CD14-positive monocyte (primary cell): ENCODE measurements at places on chromosomes 4 and X.

GRCh38 chrX:47629419-47630200, at the start of gene CFP:
Gene CFP (minus strand): TSS chrX:47629930. CDS start chrX:47629844, 86 bp downstream.
- peak; percentile 50 for DNase-seq

DNA sequence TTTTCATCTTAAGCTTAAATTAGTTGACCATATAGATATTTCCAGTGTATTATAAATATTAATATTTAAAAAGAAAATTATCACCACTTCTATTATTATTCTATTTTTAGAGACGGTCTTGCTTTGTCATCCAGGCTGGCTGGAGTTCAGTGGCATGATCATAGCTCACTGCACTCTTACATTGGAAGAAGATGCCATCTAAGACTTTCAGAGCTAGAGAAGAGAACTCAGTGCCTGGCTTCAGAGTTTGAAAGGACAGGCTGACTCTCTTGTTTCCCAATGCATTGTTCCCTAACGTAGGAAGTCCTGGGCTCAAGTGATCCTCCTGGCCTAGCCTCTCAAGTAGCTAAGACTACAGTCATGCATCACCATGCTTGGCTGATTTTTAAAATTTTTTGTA, 75.9 kb downstream of the FIP1L1 start:
- DNase-seq, result no peak

GRCh38 chr4:168167714-168168284, 75.5 kb downstream of the ANXA10 start:
- no peak for DNase-seq

- no peak for DNase-seq
Measured at GRCh38 chr4:136198358-136198757, 1333.9 kb downstream of the PCDH18 start.

- DNase-seq, result no peak
Measured at GRCh38 chr4:137794764-137795254, 262.5 kb upstream of the PCDH18 start.

DNA sequence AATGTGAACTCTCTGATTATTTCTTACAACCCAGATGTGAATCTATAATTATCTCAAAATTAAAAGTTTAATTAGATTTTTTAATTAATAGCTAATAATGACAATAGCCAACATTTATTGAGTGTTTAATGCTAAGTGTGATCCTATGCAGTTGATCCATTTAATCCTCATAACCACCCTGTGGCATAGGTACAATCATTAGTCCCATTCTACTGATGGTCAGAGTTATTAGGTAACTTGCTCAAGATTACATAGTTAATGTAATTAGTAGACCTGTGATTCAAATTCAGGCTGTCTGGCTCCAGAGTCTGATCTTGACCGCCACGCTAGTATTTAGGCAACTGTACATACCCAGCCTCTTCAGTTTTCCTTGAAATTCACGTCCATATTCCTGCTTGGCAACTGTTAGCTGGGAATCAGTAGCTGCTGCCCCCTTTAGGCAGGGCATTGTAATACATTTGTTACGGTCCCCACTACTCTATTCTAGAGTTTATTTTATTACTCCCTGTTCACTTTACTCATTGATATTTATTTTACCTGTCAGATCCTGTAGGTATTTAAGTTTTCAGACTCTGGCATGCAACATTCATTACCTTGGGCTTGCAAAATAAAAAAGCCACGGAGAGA, 20.6 kb upstream of the TEC start:
- peak; percentile 22 for DNase-seq

DNA sequence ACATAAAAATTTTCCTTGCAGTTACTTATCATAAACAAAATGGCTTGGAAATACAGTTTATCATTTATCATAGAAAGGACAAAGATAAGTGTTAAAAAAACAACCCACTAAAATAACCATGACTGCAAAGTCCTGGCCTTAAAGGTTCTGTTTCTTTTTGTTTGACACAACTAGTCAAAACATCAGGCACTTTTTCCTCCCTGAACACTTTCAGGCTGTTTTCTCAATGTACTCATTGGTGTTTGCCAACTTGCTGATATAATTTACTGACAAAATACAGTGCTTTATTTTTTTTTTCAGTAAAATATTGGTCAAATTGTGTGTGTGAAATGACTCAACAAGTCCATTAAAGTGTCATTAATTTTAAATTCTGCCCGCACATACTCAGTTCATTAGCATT, 156.6 kb downstream of the ADGRL3 start:
- no peak for DNase-seq

GRCh38 chr4:95107635-95108034, 349.9 kb downstream of the BMPR1B start:
- DNase-seq, result no peak

DNA sequence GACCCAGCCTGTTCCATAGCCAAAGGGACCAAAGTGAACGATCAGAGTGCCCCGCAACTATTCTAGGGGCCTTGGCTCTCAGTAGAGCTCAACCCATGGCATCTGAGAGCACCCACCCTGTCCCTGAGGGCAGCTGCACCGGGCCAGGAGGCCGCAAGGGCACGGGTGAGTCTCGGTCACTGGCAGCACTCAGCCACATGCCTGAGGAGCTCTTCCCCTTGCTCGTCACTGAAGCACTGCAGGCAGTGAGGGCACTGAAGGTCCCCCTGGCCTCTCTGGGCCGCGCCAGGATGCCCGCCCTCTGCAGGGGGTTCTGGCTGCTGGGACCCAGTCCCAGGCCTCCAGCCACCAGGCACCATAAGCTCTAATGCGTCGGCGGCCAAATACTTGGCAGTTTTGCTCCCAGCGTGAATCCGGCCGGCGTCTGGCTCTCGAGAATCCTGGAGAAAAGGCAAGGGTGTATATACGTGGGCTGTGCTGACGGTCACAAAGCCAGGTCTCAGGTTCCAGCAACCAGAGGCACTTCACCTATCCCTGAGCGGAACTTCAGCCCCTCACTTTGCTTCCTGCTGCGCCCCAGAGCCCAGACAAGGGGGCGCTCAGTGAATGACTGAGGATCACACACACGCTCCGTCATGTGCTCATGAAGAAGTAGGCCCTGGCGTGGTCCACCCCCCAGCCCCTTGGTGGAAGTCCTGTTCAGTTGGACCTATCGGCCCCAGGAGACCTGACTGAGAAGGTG, 13.9 kb downstream of the TNIP2 start:
- DNase-seq, result no peak

- no peak for DNase-seq
Measured at GRCh38 chr4:46372878-46373277, 17.1 kb downstream of the GABRA2 start.

DNA sequence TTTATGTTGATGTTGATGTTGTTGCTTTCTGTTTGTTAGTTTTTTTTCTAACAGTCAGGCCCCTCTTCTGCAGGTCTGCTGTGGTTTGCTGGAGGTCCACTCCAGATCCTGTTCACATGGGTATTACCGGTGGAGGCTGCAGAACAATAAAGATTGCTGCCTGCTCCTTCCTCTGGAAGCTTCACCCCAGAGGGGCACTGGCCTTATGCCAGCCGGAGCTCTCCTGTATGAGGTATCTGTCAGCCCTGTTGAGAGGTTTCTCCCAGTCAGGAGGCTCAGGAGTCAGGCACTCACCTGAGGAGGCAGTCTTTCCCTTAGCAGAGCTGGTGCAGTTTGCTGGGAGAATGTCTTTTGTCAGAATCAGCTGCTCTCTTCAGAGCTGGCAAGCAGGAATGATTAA, 34.7 kb downstream of the CDX4 start:
- DNase-seq, result no peak

DNA sequence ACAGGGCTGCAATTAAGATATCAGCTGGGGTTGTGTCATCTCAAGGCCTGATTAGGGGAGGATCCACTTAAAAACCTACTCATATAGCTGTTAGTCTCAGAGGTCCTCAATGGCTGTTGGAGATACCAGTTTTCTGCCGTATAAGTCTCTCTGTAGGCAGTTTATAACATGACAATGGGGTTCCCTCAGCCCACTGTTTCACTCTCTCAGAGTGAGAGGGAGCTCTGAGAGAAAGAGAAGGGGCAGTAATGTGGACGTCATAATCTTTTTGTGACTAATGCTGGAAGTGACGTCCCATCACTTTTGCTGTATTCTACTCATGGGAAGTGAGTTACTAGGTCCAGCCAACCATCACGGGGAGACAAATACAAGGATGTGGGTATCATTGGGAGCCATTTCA, 70.3 kb downstream of the STIM2 start:
- no peak for DNase-seq

DNA sequence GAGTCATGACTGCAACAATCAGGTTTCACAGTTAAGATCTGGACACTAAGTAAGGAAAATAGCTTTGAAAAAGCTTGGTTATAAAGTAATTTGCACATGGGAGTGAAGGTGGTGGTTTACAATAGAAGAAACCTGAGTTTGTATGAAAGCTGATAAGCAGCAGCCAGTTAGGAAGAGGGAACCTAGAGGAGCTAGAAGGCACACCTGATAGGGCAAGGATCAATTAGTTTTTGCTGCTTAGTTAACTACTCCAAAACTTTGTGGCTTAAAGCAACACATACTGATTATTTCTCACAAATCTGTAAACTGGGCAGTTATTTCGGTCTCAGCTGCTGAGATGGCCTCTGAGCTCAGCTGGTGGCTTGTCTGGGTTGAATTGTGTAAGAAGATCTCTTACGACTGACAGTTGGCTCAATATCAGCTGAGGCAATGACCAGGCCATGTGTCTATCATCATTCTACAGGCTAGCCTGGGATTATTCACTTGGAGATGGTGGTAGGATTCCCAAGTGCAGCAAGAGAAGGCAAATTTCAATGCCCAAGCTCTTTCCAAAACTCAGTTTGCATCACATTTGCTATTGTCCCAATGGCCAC, 255.0 kb upstream of the PITX2 start:
- DNase-seq, result no peak

DNA sequence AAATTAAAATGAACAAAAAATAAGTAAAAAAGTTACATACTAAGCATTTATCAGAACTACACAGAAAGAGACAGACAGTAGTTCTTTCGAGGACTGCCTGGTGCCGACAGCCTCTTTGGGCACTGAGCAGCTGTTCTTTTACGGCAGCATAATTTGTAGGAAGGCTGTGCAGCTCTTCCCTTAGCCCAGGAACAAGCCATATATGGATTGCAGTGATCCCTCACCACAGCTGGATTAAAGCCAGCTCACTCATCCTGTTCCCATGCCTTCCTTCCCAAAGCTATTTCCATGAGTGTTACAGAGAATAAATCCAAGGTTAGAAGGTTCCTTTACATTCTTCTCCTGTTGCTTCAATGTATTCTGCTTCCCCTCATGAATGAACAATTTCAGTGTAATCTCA, 71.7 kb downstream of the DDX60L start:
- no peak for DNase-seq

GRCh38 chr4:147801820-147802219, 69.9 kb downstream of the ARHGAP10 start:
- no peak for DNase-seq

GRCh38 chr4:114728426-114728825, 129.8 kb downstream of the UGT8 start:
- DNase-seq, result no peak

DNA sequence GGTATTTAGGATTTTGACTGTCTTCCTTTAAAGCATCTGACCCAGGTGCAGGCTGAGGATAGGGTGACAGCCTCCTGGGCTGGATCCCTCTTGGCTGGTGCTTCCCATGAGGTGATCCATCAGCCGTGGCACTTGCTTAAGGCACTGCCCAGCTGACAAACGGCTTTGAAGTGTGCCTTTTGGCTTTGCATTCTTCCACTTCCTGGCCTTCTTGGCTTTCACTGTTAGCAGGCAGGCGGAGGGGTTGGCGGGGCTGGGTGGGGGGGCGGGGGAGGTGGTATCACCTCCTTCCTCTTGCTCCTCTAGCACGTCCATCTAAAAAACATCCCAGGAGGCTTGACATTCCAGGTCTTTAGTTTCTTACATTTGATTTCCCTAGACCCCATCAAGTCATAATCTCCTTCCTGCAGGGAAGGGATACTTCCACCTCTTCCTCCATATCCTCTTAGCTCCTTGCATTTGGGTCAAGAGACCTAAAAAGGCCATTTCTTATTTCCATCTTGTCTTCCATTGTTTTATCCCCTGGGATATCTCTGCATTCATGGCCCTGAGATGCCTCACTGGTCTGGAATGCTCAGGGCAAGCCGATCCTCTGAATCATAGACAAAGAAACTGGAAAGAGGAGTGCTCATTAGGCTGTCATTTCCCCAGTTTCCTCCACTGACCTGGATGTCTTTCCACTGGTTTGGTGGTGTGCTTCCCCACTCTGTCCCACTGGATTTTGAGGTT, 11.3 kb upstream of the APLN start:
- DNase-seq, result no peak

GRCh38 chr4:169342906-169343564, 72.3 kb upstream of the SH3RF1 start:
- no peak for DNase-seq

- DNase-seq, result no peak
Measured at GRCh38 chr4:113574636-113575103, 186.9 kb downstream of the CAMK2D start.

DNA sequence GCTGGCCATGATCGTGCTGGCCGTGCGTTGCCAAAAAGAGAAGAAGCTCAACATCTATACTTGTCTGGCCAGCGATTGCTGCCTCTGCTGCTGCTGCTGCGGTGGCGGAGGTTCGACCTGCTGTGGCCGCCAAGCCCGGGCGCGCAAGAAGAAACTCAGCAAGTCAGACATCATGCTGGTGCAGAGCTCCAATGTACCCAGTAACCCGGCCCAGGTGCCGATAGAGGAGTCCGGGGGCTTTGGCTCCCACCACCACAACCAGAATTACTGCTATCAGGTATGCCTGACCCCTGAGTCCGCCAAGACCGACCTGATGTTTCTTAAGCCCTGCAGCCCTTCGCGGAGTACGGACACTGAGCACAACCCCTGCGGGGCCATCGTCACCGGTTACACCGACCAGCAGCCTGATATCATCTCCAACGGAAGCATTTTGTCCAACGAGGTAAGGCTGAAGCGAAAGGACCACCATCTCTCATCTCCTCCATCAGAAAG, 3.3 kb downstream of the PCDH10 start:
- no peak for DNase-seq

DNA sequence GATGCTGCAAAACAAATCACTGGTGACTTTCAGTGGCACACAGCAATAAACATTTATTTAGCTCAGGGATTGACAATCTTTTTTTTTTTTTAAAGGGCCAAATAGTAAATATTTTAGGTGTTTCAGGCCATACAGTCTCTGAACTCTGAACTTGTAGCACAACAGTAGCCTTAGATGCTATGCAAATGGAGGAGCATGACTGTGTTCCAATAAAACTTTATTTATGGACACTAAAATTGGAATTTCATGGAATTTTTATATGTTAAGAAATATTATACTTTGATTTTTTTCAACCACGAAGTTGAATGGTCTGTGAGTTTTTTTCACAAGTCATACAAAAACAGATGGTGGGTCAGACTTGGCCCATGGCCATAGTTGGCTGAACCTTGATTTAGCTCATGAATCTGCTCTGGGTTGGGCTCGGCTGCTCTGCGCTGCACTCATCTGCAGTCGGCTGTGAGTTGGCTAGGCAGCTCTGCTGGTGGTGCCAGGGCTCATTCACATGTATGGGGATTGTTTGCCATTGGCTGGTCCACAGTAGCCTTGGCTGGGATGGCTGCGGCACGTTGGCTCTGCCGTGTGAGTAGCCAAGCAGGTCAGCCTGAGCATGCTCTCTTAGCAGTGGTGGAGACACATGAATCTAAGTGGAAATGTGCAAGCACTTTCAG, 231.7 kb upstream of the PGRMC2 start:
- no peak for DNase-seq
